ENCODE measurements at places on chromosomes 7 and 10.

GRCh38 chr7:158705234-158705850 is 738 bp upstream of the NCAPG2 start:
- no peak for DNase-seq

DNA sequence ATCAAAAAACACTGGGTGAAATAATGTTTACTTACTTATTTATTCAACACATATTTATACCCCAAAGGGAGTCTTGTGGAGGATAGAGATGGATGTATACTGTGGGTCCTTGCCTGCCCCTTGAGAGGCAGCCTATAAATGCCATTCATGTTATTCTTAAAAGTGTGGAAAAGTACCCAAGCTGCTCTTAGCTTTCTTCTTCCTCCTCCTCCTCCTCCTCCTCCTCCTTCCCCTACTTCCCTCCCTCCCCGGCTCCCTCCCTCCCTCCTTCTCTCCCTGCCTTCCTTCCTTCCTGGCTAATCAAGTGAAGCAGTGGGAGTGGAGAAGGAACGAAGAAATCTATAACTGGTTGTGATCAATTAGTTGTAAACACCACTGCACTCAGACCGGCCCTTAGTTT is 21.2 kb upstream of the IGF2BP3 start:
- DNase-seq: no peak

DNA sequence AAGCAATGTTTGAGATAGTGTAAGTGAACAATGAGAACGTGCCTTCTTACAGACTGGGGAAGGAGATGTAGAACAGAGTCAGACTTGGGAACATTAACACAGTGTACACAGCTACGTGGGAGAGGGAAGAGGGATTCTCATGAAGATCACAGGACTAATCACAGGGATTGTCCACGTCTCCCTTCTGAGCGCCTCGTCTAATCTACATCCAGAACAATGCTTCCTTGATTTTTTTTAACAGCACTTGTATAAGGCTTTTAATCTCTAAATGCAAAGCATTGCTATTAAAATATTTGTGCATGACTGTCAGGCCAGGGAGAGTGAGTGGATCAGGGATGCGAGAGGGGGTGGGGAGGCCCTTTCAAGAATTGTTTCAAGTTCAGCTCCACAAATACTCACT is 62.7 kb downstream of the MET start:
- no peak for DNase-seq

- no peak for DNase-seq
Observed at GRCh38 chr7:79282070-79282694, 171.3 kb downstream of the MAGI2 start.

GRCh38 chr7:28361551-28361950 is 50.8 kb upstream of the CREB5 start:
- no peak for DNase-seq

GRCh38 chr10:98170249-98171117 is 36.0 kb downstream of the R3HCC1L start:
- no peak for DNase-seq

DNA sequence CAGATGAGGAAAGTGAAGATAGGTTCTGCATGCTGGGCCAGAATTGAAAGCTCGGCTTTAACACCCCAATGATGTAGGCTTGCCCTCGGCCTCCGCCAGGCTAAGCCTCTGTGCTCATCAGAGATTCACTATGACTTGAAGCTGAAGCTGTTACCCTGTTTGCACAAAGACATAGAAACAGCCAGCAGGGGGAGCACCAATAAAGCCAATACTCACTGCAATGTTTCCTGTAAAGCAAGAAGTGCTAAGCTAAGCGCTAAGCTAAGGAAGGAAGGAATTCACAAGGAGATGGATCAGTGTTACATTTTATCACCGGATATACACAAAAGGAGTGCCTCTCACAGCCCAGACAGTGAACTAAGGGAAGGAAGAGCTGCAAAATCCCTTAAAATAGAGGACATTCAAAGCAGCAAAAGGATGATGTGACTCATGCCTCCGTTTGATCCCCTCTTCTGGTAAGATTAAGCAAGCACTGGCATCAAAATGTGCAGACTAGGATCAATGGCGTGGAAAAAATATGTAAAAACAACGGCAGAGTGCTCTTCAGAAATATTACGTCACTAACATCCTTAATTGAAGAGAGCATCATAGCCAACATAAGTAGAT is 153.8 kb downstream of the COBL start:
- DNase-seq: no peak

All from Right ventricle myocardium inferior (tissue), 1 donor.